Muscle of leg (tissue), 16 donors: ENCODE measurements at places on chromosomes 3 and 15. TPM values are rescaled to one million over a fixed set of nuclear protein-coding genes. Genes with fewer than 3 reads are reported as not detected.

GRCh38 chr3:53890726-53891475 is 758 bp downstream of the SELENOK start:
- peak overlapping the region; percentile 96 for H3K27ac ChIP-seq
- DNase-seq = peak; percentile 46
- peaks cover 2% of the 10 kb centered on the region for H3K36me3 ChIP-seq
- peaks cover 4% of the 10 kb centered on the region for H3K27me3 ChIP-seq
- H3K4me3 ChIP-seq = peak overlapping the region; percentile 94
- peaks cover 9% of the 10 kb centered on the region for H3K4me1 ChIP-seq

The NDN gene
- 200 TPM for total RNA-seq

DNA sequence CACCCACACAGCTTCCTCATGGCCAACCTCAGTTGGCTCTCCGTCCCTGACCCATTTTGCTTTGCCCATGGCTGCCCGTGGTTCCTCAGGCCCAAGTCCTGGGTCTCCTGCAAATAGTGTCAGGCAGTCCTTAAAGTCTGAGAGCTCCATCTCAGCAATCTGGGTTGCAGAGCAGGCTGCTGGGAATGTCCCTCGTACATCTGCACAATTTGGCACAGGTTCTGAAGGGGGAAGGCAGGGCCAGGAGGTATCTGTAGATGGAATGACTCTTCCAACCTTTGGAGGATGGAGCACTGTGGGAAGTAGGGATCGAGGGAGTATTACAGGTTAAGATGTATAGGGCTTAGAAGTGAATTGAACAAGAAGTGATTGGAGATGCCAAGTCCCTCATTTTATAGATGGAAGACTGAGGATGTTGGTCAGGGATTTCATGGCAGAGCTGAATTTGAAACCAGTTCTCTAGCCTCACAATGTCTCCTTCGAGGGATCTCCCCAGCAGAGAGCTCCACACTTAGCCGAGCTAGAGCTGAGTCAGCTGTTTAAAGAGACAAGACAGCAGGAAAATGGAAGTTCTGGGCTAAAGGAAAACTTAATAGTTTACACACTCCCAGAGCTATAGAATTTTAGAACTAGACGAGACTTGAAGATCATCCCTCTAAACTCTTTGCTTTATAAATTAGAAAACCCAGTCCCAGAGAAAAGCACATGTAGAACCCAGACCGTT is 9.2 kb downstream of the CKMT1A start:
- H3K4me1 ChIP-seq = no peaks in the 10 kb centered on the region
- no peak overlapping the region for H3K27ac ChIP-seq
- no peaks in the 10 kb centered on the region for H3K27me3 ChIP-seq
- H3K4me3 ChIP-seq = no peak overlapping the region
- H3K36me3 ChIP-seq = no peaks in the 10 kb centered on the region

GRCh38 chr15:57550640-57551039 is 41.1 kb upstream of the MYZAP start:
- peaks cover 65% of the 10 kb centered on the region for H3K4me1 ChIP-seq
- H3K36me3 ChIP-seq = peaks cover 3% of the 10 kb centered on the region
- H3K27ac ChIP-seq = peak overlapping the region; percentile 73
- no peak overlapping the region for H3K4me3 ChIP-seq
- H3K27me3 ChIP-seq = no peaks in the 10 kb centered on the region

DNA sequence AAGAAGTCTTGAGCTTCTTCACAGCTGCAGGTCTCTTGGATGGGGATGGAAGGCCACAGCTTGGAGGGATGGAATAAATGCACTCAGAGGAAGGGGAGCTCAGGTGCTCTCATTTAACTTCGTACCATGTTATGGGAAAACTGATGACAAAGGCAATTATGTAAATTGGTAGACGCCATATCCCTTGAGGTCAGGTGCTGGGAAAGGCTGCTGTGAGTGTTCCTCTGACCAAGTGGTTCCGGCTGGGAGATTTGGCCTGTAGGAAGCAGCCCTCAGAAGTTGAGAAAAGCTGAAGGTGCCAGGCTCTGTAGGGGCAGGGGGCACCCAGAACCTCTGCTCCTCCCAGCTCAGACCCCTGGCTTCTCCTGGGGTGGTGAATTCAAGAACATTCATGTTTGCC is 47.1 kb downstream of the FAH start:
- no peaks in the 10 kb centered on the region for H3K4me1 ChIP-seq
- no peaks in the 10 kb centered on the region for H3K36me3 ChIP-seq

DNA sequence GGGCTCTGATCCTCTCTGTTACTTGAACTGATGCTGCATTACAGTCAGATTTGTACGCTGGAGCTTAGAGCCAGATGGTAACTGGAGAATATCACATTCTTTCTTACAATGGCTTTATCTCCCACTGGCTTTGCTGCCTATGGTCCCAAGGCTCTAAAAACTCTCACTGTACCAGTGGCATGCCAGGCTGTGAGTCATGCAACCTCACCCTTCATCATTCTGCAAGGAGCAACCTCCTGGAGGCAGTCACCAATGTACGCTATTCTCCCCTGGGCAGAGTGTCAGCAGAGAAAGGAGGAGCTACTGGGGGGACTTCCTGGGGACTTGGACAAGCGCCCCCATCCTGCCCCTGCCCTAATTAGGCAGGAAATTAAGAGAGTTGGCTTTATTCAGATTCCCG is 97.9 kb upstream of the EIF1B start:
- no peak overlapping the region for H3K27ac ChIP-seq
- no peaks in the 10 kb centered on the region for H3K36me3 ChIP-seq
- no peak for DNase-seq
- H3K4me1 ChIP-seq = no peaks in the 10 kb centered on the region

DNA sequence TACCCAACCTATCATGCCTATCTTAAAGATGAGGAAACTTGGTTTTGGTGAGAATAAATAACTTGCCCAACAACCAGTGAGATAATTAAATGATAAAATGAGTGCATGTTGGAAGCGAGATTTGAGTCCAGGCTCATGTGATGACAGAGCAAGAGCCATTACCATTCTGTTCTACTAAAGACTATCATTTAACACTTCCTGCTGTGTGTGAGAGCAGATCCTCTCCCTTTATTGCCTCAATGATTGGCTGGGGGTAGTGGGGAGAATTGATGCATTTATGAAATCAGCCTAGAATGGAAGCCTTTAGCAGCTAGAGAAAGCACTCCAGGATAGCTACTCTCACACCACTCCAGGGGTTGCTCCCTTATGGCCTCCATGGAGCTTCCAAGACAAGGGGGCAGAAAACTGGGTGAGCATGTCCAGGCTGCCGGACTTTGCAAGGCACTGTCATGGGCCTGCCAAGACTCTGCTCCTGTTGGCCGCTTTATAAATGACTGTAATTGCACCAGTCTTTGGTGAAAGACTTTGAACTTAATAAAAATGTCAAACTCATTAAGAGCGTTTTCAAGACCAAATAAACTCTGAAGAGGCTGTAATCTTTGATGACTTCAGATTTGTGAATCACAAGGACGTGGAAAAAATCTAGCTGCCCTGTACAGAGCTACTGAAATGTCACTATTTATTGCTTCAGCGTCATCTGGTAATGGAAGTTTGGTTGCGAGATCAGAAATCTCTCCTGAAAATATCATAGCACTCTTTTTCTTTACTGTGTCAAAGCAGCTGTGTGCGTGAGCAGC is 209.1 kb upstream of the NR2E3 start:
- H3K36me3 ChIP-seq = no peaks in the 10 kb centered on the region
- H3K27ac ChIP-seq = no peak overlapping the region
- no peaks in the 10 kb centered on the region for H3K27me3 ChIP-seq
- DNase-seq = no peak

GRCh38 chr3:171168086-171168485 is 141.6 kb upstream of the SLC2A2 start:
- H3K36me3 ChIP-seq = peaks cover 36% of the 10 kb centered on the region
- no peak for DNase-seq
- H3K4me3 ChIP-seq = no peak overlapping the region
- H3K4me1 ChIP-seq = no peaks in the 10 kb centered on the region

GRCh38 chr3:9901967-9902366 is 681 bp upstream of the IL17RE start:
- peaks cover 12% of the 10 kb centered on the region for H3K4me1 ChIP-seq
- DNase-seq = no peak
- no peak overlapping the region for H3K4me3 ChIP-seq
- H3K27ac ChIP-seq = no peak overlapping the region
- no peaks in the 10 kb centered on the region for H3K36me3 ChIP-seq

DNA sequence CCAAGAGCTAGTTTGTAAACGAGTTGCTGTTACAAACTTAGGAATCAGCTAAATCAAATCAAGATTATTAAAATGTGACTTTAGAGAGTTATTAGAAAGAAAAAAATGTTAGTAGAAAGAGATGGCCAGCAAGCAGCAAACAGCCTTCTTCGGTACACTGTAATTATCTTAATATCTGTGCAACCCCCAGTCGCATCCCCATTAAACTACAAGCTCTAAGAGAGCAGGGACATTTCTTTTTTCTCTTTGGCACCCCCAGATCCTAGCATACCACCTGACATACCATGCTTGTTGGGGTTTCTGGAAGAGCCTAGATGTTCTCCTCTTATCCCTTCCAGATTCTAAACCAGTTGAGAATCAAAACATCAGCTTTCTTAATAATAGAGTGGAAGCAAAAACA is 45.1 kb upstream of the LIPC start:
- DNase-seq = no peak
- no peak overlapping the region for H3K27ac ChIP-seq
- H3K36me3 ChIP-seq = no peaks in the 10 kb centered on the region
- H3K27me3 ChIP-seq = no peaks in the 10 kb centered on the region

DNA sequence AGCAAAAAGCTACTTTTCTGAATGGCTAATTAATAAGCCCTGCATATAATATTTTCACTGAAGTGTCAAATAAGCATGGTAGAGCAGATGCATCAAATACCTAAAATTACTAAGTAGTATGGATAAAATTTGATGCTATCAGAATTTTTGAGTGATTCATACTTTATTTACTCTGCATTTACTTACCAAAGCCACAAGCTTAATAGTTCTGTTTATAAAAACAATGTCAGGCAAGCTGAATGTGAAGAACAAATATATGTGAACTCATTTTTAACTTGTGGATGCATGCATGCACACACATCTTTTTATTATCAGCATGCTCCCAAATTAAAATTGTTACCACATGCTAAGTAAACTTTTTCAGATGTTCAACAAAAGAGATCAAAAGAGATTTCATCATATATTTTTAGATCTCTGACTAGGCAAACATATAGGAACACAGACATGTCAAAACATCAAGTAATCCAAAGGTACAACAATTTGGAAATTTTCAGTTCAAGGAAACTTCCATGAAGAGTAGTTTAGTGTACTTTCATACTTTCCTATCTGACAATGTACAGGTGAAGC is 969.4 kb downstream of the ROBO1 start:
- H3K27me3 ChIP-seq = no peaks in the 10 kb centered on the region
- H3K4me1 ChIP-seq = no peaks in the 10 kb centered on the region
- H3K4me3 ChIP-seq = no peak overlapping the region
- H3K27ac ChIP-seq = no peak overlapping the region

The IMPG2 gene
- 1.3 TPM for total RNA-seq

GRCh38 chr3:112775011-112775742 is 71.5 kb downstream of the CD200R1L start:
- peaks cover 2% of the 10 kb centered on the region for H3K27me3 ChIP-seq
- DNase-seq = peak; percentile 74
- no peak overlapping the region for H3K27ac ChIP-seq

The KNG1 gene
- 0.13 TPM for total RNA-seq

- no peak overlapping the region for H3K4me3 ChIP-seq
- DNase-seq = no peak
- peaks cover 18% of the 10 kb centered on the region for H3K4me1 ChIP-seq
- no peaks in the 10 kb centered on the region for H3K36me3 ChIP-seq
- no peaks in the 10 kb centered on the region for H3K27me3 ChIP-seq
Measured at GRCh38 chr3:159803459-159803858, 185.2 kb upstream of the IL12A start.

- no peaks in the 10 kb centered on the region for H3K27me3 ChIP-seq
- H3K27ac ChIP-seq = no peak overlapping the region
- no peaks in the 10 kb centered on the region for H3K36me3 ChIP-seq
- peak; percentile 62 for DNase-seq
- no peaks in the 10 kb centered on the region for H3K4me1 ChIP-seq
Measured at GRCh38 chr3:147793841-147794240, 384.7 kb downstream of the ZIC1 start.

DNA sequence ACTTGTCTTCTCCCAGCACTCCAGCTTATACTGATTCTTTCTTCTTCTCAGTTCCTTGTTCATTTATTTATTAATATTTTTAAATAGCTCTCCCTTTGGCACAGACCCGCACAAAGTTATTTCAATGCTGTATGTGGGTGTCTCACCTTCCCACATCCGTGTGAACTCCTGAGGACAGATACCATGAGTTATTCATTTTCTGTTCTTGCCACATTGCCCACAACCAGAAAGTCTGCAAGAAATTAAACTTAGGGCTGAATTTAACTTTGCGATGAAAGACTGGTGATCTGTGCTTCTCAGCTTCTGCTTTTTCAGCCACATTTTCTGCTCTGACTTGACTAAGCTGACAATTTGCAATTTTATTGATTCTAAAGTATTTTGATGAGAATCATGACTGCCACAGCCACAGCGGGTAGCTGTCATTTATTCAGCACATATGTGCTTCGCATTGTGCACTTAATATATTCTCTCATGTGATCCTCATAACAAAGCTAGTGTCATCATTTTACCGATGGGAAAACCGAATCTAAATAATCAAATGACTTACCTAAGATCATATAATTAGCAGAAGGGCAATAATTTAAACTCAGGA is 569.8 kb downstream of the EDEM1 start:
- no peaks in the 10 kb centered on the region for H3K4me1 ChIP-seq
- DNase-seq = no peak
- no peaks in the 10 kb centered on the region for H3K36me3 ChIP-seq
- no peaks in the 10 kb centered on the region for H3K27me3 ChIP-seq

DNA sequence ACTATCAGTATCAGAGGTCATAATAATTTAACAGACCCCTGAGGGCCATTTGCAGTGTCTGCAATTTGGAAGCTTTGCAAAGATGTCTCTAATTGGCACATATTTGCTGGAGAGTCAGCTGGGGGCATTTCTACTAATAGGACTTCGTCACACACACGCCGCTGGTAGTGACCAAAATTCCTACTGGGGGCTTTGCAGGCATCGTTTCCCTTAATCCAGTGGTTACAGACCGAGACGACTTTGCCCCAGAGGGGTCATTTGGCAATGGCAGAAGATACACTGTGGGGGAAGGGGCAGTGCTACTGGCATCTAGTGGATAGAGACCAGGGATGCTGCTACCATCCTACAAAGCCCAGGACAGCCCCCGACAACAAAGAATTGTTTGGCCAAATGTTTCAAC is 151.0 kb upstream of the LRTM1 start:
- H3K4me1 ChIP-seq = no peaks in the 10 kb centered on the region
- H3K27me3 ChIP-seq = no peaks in the 10 kb centered on the region
- no peaks in the 10 kb centered on the region for H3K36me3 ChIP-seq
- no peak overlapping the region for H3K27ac ChIP-seq

GRCh38 chr15:100438570-100438969 is 90.2 kb downstream of the CERS3 start:
- peaks cover 14% of the 10 kb centered on the region for H3K4me1 ChIP-seq
- H3K36me3 ChIP-seq = no peaks in the 10 kb centered on the region

The LMAN1L gene
- 0.04 TPM for total RNA-seq

GRCh38 chr15:59329570-59330350 is 42.9 kb downstream of the MYO1E start:
- no peak overlapping the region for H3K27ac ChIP-seq
- no peaks in the 10 kb centered on the region for H3K27me3 ChIP-seq
- peak; percentile 63 for DNase-seq
- H3K4me1 ChIP-seq = peaks cover 2% of the 10 kb centered on the region
- no peak overlapping the region for H3K4me3 ChIP-seq
- no peaks in the 10 kb centered on the region for H3K36me3 ChIP-seq

The CDAN1 gene
- 16.7 TPM for total RNA-seq
